Activated CD4-positive, alpha-beta T cell treated with anti-CD3 and anti-CD28 coated beads, Interleukin-2, Interleukin-4, amounts not matched to agents 100 ng/mL and 50 ng/mL, durations not matched to agents 16 hours and 8 hours (primary cell): ENCODE measurements at places on chromosomes 4 and X.

GRCh38 chr4:105451346-105451745 lies 22.5 kb downstream of the PPA2 start:
- DNase-seq: no peak

- DNase-seq: no peak
These were observed 282.1 kb upstream of the GIMD1 start for GRCh38 chr4:106650701-106651100.

DNA sequence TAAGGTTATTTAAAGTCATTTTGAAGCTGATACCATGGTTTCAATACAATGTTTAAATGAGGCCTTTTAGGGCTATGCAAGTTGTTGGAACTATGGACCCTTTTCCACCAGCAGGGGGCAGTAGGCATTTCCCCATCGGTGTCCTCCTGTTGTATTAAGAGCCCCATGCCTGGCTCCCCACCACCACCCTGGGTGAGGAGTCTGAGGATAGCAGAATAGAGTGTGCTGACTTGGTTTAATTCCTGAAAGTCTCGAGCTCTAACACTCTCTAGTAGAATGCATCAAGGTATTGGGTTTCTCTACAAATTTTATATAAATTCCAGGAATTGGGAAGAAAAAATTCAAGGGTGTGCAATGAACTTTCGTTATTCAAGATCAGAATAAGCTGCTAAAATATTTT lies 234.8 kb upstream of the JADE1 start:
- peak; percentile 71 for DNase-seq

DNA sequence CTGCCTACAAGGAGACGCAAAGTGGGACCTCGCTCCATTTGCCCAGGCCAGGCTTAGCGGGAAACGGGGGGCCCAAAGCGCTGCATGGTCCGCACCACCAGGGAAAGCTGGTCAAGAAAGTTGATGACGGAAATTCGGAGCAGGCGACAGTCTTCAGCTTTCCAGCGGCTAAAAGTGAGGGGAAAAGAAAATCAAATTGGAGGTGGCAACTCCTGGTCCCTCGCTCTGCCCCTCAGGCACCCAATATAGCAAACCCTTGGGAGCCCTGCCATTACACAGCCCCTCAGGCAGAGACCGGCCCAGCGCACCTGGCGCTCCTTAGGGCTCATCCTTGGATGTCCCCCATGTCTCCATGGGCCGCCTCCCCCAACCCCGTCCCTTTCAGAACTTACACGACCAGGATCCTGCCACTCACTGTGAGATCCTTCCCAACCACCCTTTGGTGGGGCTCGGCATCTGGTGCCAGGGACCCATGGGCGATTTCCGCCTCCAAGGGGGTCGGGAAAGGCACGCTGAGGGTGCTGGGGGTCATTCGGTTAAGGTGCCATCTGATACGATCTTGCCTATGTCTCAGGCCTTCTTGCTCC lies 1.1 kb downstream of the LAGE3 start:
- no peak for DNase-seq

- DNase-seq: no peak
These were observed 187.6 kb downstream of the CBR4 start for GRCh38 chr4:168822481-168822880.

DNA sequence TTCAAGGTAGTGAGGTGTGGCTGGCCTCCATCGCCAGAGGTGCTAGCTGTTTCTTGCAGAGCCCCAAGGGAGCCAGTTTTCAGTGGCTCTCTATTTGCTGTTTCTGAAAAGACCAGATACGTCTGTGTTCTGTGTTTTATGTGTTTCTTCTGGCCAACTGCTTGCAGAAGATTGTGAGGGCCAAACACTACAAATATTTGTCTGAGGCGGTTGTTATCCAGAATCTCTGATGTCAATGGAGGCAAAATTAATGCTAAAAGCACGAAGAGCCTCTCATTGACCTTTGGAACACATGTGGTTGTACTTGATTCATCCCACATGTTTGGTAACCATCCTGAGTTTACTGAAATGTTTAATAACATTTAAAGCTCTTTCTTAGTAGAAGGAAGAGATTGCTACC lies 113.9 kb downstream of the CT47B1 start:
- no peak for DNase-seq

GRCh38 chrX:43741843-43742573 lies 85.9 kb downstream of the MAOA start:
- DNase-seq: no peak

DNA sequence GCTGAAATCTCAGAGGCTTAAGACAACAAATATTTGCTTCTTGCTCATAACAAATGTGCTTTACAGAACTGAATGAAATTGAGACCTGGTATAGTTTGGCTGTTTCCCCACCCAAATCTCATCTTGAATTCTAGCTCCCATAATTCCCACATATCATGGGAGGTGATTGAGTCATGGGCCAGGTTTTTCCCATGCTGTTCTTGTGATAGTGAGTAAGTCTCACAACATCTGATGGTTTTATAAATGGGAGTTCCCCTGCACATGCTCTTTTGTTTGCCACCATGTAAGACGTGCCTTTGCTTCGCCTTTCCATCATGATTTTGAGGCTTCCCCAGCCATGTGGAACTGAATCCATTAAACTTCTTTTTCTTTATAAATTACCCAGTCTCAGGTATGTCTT lies 221.1 kb upstream of the DIPK2B start:
- no peak for DNase-seq

DNA sequence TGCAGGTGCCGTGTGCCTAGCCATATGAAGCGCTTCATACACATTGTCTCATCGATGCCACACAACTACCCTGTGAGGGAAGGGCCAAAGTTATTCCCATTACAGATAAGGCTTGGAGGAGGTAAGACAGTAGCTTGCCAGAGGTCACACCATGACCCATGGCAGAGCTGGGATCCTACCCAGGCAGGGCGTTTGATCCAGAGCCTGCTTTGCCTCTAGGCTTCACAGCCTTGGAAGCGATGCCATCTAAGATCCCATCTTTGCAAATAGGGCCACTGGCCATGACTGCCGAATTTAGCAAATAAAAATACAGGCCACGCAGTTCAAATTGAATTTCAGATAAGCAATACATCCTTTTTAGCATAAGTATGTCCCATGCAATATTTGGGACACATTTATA lies 358.2 kb downstream of the BCOR start:
- no peak for DNase-seq

DNA sequence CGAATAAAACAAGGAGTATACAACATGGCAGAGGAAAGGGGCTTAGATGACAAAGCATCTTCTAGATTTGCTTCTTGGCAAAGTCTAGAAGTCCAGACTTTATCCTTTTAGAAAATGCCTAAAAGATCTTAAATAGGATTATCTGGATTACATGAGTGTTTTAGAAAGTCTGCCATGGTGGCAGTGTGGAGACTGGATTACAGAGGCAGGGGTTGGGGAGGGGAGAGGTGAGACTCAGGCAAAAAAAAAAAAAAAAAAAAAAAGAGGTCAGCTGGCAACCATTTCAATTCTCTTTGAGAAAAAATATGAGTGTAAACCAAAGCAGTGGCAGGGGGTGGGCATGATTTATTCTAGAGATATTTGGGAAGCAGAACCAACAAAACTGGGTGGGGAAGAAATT lies 17.4 kb downstream of the ZNF827 start:
- no peak for DNase-seq

DNA sequence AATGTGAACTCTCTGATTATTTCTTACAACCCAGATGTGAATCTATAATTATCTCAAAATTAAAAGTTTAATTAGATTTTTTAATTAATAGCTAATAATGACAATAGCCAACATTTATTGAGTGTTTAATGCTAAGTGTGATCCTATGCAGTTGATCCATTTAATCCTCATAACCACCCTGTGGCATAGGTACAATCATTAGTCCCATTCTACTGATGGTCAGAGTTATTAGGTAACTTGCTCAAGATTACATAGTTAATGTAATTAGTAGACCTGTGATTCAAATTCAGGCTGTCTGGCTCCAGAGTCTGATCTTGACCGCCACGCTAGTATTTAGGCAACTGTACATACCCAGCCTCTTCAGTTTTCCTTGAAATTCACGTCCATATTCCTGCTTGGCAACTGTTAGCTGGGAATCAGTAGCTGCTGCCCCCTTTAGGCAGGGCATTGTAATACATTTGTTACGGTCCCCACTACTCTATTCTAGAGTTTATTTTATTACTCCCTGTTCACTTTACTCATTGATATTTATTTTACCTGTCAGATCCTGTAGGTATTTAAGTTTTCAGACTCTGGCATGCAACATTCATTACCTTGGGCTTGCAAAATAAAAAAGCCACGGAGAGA lies 20.6 kb upstream of the TEC start:
- peak; percentile 15 for DNase-seq

- no peak for DNase-seq
These were observed 49.6 kb downstream of the DACH2 start for GRCh38 chrX:86197815-86198214.

- no peak for DNase-seq
These were observed 169.7 kb downstream of the PDHA2 start for GRCh38 chr4:96009427-96010119.

DNA sequence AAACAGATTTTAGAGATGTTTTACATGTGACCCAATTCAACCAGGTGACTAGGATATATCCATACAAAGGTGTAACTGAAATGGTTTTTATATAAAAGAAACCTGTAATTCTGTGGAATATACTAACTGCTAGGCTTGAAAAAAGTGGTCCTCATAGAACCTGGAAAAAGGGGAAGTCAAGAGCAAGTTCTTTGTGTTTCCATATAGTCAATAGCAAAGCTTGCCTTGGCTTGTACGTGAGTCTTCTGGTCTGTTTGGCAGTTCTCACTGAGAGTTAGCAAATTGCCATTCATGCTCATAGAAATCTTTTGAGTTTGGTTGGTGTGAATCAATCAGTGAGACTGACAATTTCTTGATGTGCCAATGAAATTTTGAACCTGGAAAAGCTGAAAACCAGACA lies 79.4 kb upstream of the SMIM10 start:
- DNase-seq: no peak

GRCh38 chr4:23970201-23970850 lies 80.5 kb upstream of the PPARGC1A start:
- no peak for DNase-seq

DNA sequence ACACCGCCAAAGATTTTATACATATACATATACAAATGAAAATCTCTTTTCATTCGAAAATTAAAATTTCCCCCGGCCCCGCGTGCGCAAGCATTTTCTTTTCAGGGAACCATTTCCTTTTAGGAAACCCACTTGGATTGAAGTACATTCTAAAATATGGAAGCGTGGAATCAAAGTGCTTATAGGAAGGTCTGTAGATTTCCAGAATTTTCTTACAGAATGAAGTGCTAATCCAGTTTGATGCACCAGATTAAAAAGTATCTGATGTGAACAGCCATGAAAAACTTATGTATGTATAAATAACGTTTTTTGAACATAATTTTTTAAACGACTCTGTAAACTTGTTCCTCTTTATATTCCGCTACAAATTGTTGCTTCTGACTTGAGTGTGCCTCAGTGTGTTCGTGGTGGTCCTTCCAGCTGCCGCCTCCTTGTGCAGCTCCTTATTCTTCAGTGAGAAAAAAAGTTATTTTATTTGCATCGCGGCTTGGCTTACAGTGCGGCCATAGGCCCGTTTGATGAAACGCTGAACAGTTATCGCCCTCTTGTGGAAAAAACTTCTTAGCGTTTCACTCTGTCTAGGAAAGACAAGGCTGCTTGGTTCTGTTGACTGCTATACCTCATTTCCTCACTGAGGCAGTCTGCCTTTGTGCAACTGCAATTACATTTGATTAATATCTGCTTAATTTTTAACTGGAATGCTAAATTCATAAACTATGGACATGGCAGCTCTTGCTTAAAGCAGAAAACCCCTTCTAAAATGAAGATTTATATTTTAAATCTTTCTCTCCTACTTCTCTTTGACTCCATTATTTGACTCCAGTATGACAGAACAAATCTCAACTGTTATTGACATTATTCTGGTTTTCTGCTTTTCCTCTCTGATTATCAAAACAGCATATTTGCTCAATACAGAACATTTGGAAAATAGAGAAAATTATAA lies 4.7 kb upstream of the NKX6-1 start:
- peak; percentile 54 for DNase-seq

DNA sequence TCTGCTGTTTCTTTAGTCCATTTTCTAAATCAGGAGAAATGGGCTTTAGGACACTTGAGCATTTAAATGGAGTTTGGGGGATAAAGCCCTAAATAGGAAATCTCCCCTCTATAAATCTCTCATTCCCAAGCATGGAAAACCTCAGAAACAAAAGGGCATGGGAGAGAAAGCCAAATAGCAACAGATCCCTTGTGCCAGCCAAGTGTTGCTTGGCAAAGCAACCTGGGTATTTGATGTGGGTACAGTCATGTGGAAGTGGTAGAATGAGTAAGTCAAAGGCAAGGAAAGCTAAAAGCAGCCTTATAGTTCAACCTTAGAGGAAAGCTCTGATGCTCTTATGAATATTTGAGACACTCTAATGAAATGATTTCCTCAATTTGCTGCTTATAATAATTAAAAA lies 29.5 kb upstream of the SERTM2 start:
- DNase-seq: no peak

DNA sequence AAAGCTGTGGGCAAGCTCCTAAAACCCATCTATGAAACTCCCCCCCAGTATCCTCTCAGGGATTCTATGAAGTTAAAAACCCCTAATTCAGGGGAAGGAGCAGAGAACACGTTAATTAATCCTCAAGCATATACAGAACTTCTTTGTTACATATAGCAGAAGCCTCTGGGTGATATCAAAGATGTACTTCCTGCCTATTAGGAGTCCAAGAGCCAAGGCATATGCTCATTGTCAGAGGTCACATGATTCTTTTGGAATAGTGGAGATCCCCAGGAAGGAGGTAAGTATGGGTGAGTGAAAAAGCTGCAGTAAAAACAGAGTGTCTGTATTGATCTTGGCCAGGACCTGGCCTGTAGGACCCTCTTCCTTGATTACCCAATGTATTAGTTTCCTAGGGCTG lies 2.9 kb upstream of the SPARCL1 start:
- no peak for DNase-seq

DNA sequence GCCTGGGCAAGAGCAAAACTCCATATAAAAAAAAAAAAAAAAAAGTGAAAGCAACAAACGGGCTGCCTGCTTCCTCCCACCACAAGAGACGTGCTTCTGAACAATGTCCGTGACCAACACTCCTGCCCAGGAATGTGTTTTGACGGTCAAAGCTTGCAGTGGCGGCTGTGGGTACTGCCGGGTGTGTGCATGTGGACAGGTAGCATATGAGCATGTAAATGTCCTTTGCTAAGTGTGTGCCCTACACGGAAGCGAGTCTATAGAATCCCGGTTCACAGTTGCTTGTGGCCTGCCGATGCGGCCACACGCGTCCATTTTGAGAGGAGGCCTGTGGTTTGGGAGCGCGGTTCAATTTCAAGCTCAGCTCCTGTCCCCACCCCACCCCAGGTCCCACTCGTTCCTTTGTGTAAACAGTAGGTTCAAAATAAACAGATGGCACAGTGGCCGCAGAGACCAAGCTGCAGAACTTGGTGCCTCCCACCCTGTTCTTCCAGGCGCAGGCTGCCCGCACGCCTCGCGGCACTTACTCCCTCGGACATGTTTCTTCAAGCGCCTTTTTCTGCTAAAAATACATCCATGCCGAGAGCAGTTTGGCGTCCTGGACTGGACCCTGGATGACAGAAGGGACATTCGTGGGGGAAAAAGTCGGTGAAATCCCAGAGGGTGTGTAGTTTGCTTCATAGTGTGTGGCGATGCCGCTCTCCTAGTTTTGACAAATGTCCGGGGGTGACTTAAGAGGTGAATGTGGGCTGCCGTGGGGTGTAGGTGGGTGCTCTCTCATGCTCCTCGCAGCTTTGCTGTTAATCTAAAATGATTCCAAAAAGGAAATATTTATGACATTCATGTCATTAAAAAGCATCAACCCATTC lies 11.5 kb upstream of the NKX1-1 start:
- no peak for DNase-seq

GRCh38 chr4:38188631-38189101 lies 228.5 kb downstream of the PTTG2 start:
- no peak for DNase-seq

- DNase-seq: no peak
These were observed 56.8 kb downstream of the SMIM20 start for GRCh38 chr4:25970691-25971432.
